ENCODE measurements at places on chromosomes 4 and X. TPM values are rescaled to one million over a fixed set of nuclear protein-coding genes. Genes with fewer than 3 reads are reported as not detected.

Gene COX7B2
- total RNA-seq, result not detected

Gene CXorf58
- total RNA-seq, result not detected

Gene SSX3
- total RNA-seq, result not detected

Gene SPANXA1
- total RNA-seq, result not detected

Gene RASL11B
- total RNA-seq, result 0.11 TPM

Gene ALAS2
- total RNA-seq, result not detected

Gene MRPL1
- 40.5 TPM for total RNA-seq

Gene METTL14
- total RNA-seq, result 29.4 TPM

Gene CXCL6
- total RNA-seq, result 37.6 TPM

Gene FAM114A1
- 387 TPM for total RNA-seq

Gene SMIM43
- total RNA-seq, result 0.78 TPM

Gene MAGED4
- 27.5 TPM for total RNA-seq

Gene PPARGC1A
- 21.4 TPM for total RNA-seq

Gene EREG
- total RNA-seq, result 0.22 TPM

Gene FGF13
- total RNA-seq, result 0.52 TPM

Gene GUCY1A1
- 0.86 TPM for total RNA-seq

Gene TDO2
- 0.26 TPM for total RNA-seq

Gene BGN
- 154 TPM for total RNA-seq

Gene GYG2
- 1.5 TPM for total RNA-seq
